ENCODE measurements at places on chromosomes 5 and 9. TPM values are rescaled to one million over a fixed set of nuclear protein-coding genes. Genes with fewer than 3 reads are reported as not detected.

DNA sequence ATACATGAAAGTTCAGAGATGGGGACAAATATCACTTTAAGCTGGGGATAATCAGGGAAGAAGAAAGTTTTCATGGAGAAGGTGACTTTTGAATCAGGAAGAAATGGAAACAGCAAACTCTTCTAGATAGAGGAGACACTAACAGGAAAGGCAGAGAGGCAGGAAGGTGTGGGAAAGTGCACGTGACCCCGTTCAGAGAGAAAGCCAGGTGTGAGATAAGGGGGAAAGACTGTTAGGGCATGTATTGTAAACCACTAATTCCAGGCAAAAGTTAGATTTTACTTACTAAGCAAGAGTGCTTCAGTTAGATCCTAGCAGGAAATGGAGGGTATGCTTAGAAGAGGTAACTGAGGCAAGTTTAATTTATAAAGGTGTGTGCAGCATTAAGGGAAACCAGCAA is 58.5 kb downstream of the PDCD1LG2 start:
- H3K27ac ChIP-seq: no peak overlapping the region
- no peaks in the 10 kb centered on the region for H3K27me3 ChIP-seq
- H3K36me3 ChIP-seq: no peaks in the 10 kb centered on the region
- no peak overlapping the region for H3K4me3 ChIP-seq
- DNase-seq: no peak
- H3K4me1 ChIP-seq: no peaks in the 10 kb centered on the region

Gene CDKN2B
- 1.8 TPM for total RNA-seq

- no peaks in the 10 kb centered on the region for H3K36me3 ChIP-seq
- H3K4me3 ChIP-seq: no peak overlapping the region
- H3K27ac ChIP-seq: no peak overlapping the region
- no peak for DNase-seq
Observed at GRCh38 chr9:27530915-27531755, 1.5 kb upstream of the MOB3B start.

DNA sequence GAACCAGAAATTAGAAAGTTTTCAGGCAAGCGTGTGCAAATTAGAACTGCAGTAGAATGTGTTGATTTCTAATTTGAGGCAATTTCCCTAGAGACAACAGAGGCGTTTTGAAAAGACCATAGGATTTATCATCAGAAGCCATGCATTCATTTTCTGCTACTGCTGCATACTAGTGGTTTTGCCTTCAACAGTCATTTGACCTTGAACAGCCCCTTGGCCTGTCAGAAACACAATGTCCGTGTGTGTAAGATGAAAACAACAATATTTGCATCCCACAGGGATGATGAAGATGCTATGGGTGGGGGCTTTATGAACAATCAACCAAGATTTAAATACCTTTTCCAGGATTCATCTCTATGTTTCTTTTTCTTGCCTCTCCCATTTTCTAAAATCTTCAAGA is 73.7 kb downstream of the PDE4D start:
- DNase-seq: peak; percentile 15
- no peak overlapping the region for H3K4me3 ChIP-seq
- no peaks in the 10 kb centered on the region for H3K36me3 ChIP-seq

Gene WASHC1
- 16.6 TPM for total RNA-seq

DNA sequence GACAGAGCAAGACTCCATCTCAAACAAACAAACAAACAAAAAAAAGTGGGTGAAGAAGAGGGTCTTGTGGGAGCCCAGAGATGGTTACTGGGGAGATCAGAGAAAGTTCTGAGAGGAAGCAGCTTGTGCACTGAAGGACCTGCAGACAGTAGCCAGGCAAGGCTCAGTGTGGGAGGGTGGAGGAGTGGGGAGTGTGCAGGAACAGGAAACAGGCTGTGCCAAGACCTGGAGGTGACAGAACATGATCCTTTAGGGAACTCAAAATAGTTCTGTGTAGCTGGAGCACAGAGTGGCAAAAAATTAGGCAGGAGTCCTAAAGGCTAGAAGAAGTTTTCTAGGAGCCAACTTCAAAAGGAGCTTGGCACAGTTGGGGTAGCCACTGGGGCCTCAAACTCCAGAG is 19.2 kb upstream of the NANS start:
- no peak overlapping the region for H3K4me3 ChIP-seq
- peaks cover 3% of the 10 kb centered on the region for H3K4me1 ChIP-seq
- no peaks in the 10 kb centered on the region for H3K27me3 ChIP-seq
- H3K27ac ChIP-seq: no peak overlapping the region
- DNase-seq: peak; percentile 60
- no peaks in the 10 kb centered on the region for H3K36me3 ChIP-seq

- no peak for DNase-seq
- H3K27ac ChIP-seq: no peak overlapping the region
- no peaks in the 10 kb centered on the region for H3K27me3 ChIP-seq
- no peak overlapping the region for H3K4me3 ChIP-seq
Observed at GRCh38 chr9:88312045-88312444, 76.2 kb upstream of the SPIN1 start.

GRCh38 chr9:127179633-127180441 is 57.4 kb upstream of the ANGPTL2 start:
- H3K36me3 ChIP-seq: no peaks in the 10 kb centered on the region
- DNase-seq: no peak
- no peak overlapping the region for H3K27ac ChIP-seq

GRCh38 chr5:76493190-76493837 is 90.2 kb downstream of the IQGAP2 start:
- H3K36me3 ChIP-seq: no peaks in the 10 kb centered on the region
- H3K4me3 ChIP-seq: no peak overlapping the region
- DNase-seq: no peak
- no peaks in the 10 kb centered on the region for H3K4me1 ChIP-seq
- H3K27ac ChIP-seq: no peak overlapping the region
- H3K27me3 ChIP-seq: no peaks in the 10 kb centered on the region

Gene ANKRD33B
- 6.4 TPM for total RNA-seq
